ENCODE measurements at places on chromosomes 6 and 20. TPM values are rescaled to one million over a fixed set of nuclear protein-coding genes. Genes with fewer than 3 reads are reported as not detected.
A peak's percentile ranks its signal among the peaks of the same experiment; 100 is the strongest.

DNA sequence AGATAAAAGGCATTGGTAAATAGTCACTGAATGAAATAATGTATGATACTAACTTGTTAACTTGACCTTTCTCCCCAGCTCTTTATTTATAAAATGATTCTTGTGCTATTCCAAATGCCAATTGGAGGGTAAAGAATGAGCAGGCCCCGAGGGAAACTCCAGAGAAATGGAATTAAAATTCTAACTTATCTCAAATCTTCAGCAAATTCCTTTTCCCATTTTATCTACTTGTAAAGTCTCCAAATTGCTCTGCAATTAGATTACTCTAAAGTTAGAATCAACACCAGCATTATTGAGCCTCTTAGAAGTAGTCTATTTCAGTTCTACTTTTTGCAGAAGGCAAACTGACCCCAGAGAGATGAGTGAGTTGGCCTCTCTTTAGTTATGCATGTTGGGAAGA lies 165.9 kb upstream of the PREP start:
- no peak for DNase-seq

Gene ANKRD66
- total RNA-seq = not detected

Gene PLG
- total RNA-seq = not detected

DNA sequence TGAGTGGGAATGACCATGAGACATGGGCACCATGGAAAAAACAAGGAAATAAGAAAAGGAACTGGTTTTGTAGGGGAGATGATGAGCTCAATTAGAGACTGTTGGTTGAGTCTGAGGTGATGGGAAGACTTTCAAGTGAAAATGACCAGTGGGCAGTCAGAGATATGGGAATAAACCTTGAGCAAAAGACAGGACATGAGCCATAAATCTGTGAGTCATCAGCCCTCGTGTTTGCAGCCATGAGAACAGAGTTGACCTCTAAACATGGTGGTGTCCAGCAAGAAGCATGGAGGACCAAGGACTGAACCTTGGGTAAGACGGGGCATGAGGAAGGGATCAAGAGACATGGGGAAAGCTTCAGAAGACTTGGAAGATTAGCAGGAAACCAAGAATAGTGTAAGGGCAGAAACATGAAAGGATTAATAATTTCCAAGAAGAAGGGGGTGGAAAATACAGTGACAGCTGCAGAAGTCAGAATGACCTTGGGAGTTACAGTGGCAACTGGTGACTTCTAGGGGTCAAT lies 280.6 kb upstream of the PRDM1 start:
- peak; percentile 64 for DNase-seq

Gene HS3ST5
- total RNA-seq = not detected

Measured in IMR-90 (cell line).